ENCODE measurements at places on chromosomes 2 and 18. TPM values are rescaled to one million over a fixed set of nuclear protein-coding genes. Genes with fewer than 3 reads are reported as not detected.

DNA sequence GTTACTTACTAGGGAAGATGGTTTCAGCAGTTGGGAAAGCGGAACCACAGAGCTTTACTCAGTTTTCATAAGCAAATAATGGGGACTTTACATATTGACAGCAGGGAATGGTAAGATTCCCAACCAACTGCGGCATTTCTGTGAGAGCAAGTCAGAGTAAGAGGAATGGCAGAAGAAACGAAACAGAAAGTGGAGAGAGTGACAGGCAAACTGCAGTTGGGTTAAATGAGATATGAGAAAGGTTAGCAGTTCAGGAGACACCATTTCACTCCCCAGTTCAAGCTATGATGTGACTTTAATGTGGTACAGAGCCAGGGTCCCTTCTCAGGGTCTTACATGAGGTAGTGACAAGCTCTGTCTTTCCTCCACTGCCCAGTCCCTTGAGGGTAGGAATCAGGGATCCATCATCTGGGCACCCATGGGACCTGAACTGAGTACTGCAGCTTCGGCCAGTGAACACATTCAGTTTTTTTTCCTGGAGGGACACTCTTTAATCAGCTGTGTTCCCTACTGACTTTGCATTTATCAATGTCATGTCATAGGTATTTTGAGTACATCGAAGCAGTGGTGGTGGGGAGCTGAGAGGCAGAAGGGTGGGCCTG is 33.0 kb upstream of the GREB1 start:
- ATAC-seq = no peak

The MYL12A gene
- total RNA-seq = 241 TPM

GRCh38 chr2:8833853-8834252 is 3.6 kb downstream of the KIDINS220 start:
- ATAC-seq = no peak

The ALPG gene
- total RNA-seq = not detected

The OTOF gene
- not detected for total RNA-seq

DNA sequence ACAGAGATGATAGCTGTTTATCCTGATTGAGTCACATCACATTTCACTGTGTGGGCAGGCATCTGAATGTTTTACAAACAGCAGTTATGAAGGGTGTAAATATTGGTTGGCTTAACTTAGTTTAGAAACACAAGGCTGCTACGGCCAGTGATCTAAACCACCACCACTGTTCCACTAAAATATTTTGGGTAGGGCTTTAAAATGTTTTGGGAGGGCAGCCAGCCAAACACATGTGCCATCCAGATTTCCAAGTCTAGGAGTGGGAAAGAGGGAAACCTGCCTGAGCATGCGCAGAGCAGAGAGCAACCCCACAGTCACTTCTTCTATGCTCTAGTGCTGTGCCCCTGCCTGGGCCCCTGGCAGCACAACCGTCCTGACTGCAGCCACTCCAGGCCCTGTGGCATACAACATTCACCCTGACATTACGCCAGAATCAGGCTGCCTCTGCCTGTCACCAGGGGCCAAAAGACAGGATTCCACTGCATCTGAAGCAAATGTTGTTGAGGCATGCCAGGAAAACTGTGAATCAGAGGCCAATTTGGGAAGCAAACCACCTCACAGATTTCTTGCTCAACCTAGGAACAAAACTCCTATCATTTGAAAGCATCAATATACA is 74.8 kb upstream of the COL5A2 start:
- ATAC-seq = peak; percentile 20

The VIL1 gene
- total RNA-seq = not detected

The MBD2 gene
- 175 TPM for total RNA-seq

DNA sequence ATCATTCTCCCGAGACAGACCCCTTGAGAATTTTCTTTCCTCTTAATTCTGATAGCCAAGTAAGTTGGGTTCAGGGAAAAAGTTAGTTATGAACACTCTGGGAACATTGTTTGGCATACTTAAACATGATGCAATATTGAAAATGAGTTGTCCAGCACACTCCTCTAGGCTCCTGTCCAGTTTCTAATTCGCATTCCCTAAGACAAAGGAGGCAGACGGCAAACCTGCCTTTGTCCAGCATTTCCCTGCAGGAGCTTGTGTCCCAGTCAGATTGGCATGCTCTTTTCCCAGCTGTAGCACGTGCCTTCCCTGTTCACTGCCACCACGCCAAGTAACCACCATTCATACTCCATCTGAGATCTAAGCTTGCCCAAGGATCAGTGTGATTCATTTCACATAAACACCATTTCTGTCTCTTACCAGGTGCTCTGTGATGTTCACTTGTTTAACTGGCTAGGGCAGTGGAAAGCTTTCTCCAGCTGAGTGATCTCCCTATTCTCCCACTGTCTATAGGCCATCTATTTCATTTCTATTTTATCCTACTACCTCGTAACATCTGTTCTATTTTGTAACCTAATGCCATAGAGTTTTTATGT is 150.0 kb upstream of the EPB41L3 start:
- no peak for ATAC-seq

DNA sequence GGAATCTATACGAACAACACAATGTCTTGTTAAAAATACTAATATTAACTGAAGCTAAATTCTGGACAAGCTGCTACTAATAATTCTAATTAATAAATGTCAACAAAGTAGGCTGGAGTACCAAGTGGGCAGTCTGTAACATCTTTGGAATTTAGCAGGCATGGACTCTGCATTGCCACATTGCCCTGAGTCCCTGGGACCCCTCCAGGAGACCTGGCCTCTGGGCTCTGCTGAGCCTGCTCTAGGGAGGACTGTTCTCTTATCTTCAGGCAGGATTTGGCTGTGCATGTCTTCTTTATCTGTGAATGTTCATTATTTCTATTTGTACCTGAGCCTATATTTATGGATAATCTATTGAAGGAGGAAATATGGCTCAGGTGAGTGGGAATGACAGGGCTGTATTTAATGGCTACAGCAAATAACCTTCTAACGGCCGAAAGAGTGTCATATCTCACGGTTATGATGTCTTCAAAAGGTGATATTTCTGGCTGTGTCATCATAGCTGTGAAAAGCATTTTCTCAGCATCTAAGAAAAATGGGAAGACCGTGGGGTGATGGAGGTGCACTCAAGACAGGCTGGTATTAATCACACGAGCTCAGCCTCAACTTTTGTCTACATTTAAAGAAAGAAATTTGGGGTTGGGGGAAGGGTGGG is 28.6 kb upstream of the SETBP1 start:
- ATAC-seq = no peak

- ATAC-seq = no peak
These were observed 127.3 kb upstream of the NYAP2 start for GRCh38 chr2:225272173-225272572.

The SLC1A4 gene
- total RNA-seq = 12.6 TPM

The UGT1A8 gene
- total RNA-seq = 0.16 TPM

DNA sequence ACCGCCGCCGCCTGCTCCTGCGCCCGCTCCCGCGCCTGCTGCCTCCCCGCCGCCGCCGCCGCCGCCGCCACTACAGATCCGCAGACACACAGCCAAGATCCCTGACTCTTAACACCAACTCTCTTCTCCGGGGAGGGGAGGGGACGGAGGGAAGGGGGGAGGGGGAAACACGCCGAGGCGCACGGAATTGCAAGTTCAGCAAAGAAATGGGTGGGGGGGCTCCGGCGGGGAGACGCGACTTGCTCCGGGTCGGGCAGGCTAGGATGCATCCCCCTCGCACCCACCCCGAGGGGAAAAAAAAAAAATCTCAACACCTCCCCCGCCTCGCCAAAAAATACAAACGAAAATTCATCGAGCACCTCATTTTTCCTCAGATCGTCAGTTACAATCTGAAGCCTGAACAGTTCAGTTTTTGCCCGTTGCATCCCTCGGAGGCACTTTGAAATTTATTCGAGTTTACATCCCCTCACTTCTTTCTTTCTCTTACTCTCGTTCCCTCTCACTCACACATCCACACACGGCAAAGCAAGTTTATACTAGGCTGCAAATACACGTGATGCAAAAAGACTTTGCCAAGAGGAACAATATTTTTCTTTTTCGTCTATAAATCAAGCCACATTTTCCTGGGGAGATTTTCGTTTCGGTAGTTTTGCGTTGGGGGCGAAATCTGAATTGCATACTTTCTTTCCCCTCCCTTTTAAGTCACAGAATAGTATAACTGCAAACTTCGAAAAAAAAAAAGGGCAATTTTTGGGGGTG is at the start of gene TCF4:
TCF4 (minus strand) TSS at position 82 of the 759 bp plus-strand sequence. CDS start 1,076 bp downstream, outside the sequence.
- peak; percentile 22 for ATAC-seq

GRCh38 chr18:48583573-48583972 is 44.7 kb downstream of the CTIF start:
- no peak for ATAC-seq

- ATAC-seq = no peak
These were observed 215.3 kb upstream of the CDH19 start for GRCh38 chr18:66819235-66819634.

GRCh38 chr2:214706986-214707385 is 102.5 kb downstream of the BARD1 start:
- ATAC-seq = peak; percentile 43

DNA sequence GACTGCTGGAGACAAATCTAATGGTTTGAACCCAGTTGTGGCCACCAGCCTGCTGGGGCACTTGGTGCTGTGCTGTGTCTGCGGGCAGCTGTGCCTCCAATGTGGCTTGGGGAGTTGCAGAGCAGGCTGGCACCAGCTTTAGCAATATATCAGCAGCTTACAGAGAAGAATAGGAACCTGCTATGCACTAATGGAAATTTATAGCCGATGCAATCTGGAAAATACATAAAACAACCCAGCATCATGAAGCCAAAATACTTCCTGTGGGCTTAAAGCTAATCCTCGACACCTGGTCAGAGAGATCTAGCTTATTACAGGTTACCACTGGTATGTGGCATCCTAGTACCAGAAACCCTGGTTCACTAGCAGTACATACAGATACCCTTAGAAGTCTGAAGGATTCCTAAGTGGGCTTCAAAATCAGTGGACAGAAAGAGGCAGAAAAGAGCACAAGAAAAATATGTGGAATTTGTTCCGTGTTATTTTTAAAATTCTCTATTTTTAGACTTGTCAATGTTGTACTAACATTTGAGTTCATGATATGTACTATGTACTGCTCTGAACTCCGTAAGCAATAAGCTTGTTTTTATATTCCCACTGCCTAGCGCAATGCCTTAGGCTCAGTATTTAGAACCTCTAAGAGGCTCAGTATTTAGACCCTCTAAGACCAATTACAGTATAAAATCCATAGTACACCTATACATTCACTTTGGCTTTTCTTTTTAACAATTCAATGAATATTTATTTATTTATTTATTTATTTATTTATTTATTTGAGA is 194.7 kb downstream of the UXS1 start:
- ATAC-seq = no peak

The MTCL1 gene
- 9.9 TPM for total RNA-seq

DNA sequence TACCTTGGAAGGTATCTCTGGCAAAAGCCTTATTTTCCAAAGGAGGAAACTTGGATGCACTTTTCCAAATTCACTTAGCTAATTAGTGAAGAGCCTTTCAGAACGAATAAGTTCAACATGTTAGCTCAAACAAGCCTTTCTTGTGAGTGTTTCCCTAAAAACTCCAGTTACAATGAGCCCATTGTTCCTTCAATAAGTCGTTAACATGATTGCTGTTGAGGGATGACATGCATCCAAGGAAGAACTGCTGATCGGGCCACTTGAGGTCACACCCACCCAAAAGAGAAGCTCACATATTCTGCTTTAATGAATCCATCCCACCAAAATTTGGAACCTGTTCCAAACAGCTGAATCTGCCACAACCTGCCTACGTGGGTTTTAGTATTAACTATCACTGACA is 48.1 kb upstream of the SLC35G4 start:
- no peak for ATAC-seq

The HOXD8 gene
- 0.88 TPM for total RNA-seq

DNA sequence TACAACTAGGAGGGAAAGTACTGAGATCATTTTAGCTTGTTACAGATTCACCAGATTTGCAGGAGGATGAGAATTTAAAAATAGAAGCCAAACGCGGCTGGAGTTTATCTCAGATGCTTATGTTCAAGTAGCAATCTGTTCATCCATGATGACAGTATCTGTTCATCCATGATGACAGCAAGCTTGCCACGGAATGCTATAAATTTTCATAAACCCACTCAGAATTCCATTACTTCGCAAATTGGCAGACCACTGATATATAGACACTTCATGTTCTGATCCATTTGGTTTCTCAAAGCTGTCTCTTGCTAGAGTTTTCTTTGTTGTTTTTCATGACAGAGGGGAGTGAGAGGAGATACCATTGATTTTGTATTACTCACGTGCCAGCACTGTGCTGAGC is 84.2 kb downstream of the GAREM1 start:
- no peak for ATAC-seq

GRCh38 chr2:221895366-221896121 is 323.4 kb upstream of the EPHA4 start:
- no peak for ATAC-seq

The TRMT61B gene
- 11.0 TPM for total RNA-seq

The CCL20 gene
- 2.8 TPM for total RNA-seq

DNA sequence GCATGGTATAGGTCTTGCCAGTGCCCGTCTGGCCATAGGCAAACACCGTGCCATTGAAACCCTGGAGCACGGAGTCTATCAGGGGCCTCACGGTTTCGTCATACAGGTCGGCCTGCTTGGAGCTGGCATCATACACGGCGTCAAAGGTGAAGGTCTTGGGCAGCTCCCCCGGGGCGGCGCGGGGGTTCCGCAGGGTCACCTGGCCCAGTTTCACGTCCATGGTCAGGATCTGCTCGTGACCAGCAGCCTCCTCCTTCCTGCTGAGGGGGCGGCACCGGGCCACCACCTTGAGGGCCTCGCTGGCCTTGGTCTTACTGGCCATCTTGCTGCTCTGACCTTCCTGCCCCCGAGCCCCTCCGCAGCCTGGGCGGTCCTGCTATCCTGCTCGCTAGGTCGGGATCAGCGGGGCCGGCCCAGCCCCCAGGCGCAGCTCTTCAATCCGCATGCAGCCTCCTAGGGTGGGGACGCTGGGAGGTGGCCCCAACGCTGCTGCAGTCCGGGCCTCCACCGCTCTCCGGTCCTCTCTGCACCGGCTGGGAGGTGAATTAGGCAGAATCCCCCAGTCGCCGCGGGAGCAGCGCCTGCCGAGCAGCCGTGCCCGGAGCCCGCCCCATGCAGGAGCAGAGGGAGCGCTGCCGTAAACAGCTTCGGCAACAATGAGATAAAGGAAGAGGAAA is 563 bp downstream of the KIF3C start:
- peak; percentile 39 for ATAC-seq

The AQP12B gene
- total RNA-seq = not detected

GRCh38 chr2:219247678-219248642 is 2.7 kb downstream of the STK16 start:
- no peak for ATAC-seq

The GATA6 gene
- total RNA-seq = 0.32 TPM

The EGR4 gene
- not detected for total RNA-seq

The ALK gene
- 0.04 TPM for total RNA-seq

DNA sequence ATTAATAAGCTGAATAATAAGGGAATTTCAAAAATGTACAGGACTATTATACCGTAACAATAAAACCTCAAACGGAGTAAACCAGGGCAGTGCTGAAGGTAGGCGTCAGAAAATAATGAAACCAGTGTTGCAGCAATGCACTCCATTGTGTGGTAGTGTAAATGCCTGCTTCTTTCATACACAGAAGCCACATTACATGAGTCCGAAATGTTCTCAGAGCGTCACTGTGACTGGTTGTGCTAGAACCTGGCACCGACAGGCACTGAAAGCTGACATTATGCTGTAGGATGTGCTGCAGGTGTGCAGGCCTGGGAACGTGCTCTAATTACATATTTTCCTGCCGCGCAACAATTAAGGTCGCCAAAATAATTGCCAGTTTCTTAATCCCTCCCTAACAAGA is 53.3 kb downstream of the ZEB2 start:
- ATAC-seq = no peak

- ATAC-seq = no peak
These were observed 101.6 kb downstream of the ARL6IP6 start for GRCh38 chr2:152820048-152820447.

GRCh38 chr18:57624988-57625387 is 3.4 kb upstream of the NARS1 start:
- ATAC-seq = no peak
